ENCODE measurements at places on chromosomes 11 and 22. TPM values are rescaled to one million over a fixed set of nuclear protein-coding genes. Genes with fewer than 3 reads are reported as not detected.

FOXRED2 gene
- total RNA-seq: 13.7 TPM

DMC1 gene
- 4.7 TPM for total RNA-seq

AGBL2 gene
- 1.8 TPM for total RNA-seq

CHADL gene
- total RNA-seq: 13.1 TPM

TMPRSS13 gene
- 0.58 TPM for total RNA-seq

ASCL2 gene
- total RNA-seq: 0.80 TPM

JRKL gene
- total RNA-seq: 13.4 TPM

KREMEN1 gene
- 21.5 TPM for total RNA-seq

PGA5 gene
- total RNA-seq: not detected
